Keratinocyte (primary cell): ENCODE measurements at places on chromosomes 13 and 19. TPM values are rescaled to one million over a fixed set of nuclear protein-coding genes. Genes with fewer than 3 reads are reported as not detected.

Gene ZNF135
- 2.7 to 6.7 TPM (median 3.4 TPM) in 3 replicates for polyA plus RNA-seq

Gene CDX2
- polyA plus RNA-seq, result not detected in 3 replicates

Gene TNFSF9
- 11.1 to 12.8 TPM (median 12.3 TPM) in 3 replicates for polyA plus RNA-seq

Gene TEX26
- not detected in 3 replicates for polyA plus RNA-seq

Gene SELENOV
- not detected in 3 replicates for polyA plus RNA-seq

Gene PSPN
- 0.33 to 0.50 TPM (median 0.36 TPM) in 3 replicates for polyA plus RNA-seq

Gene MBD3L2
- not detected in 3 replicates for polyA plus RNA-seq

DNA sequence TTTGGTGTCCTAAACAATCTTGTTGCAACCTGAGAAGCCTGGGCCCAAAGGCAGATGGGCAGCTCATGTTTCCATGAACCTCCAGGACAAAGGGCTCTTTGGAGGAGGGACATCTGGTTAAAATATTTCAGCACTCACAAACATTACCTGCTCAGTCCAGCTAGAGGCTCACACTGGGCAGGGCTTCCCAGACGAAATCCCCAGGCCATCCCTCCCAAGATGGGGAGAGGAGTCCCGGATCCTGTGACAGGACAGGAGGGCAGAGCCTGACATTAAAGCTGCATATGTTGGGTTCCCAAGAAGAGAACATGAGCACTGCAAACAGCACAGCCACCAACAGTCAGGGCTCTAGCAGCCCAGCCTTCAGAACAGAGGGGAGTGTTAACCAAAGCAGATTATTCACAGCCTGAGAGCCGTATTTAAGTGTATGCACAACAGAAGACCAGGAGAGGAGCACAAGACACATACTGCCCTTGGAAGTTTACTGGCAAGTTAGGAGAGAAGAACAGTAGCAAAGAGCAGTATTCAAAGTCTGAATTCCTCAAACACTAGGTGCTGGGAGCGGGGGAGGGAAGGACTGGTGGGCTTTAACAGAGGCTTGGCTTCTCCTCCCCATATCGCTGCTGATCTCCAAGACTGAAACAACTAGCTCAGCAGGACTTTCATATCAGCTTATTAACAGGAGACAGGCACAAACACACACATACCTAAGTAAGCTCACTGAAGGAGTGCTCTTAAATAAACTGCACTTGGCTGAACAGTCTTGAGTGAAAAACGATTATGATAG, 12.3 kb downstream of the ATP7B start:
- DNase-seq, result no peak
- peaks cover 12% of the 10 kb centered on the region for H3K4me1 ChIP-seq
- peaks cover 12% of the 10 kb centered on the region for H3K27me3 ChIP-seq
- no peaks in the 10 kb centered on the region for H3K36me3 ChIP-seq

DNA sequence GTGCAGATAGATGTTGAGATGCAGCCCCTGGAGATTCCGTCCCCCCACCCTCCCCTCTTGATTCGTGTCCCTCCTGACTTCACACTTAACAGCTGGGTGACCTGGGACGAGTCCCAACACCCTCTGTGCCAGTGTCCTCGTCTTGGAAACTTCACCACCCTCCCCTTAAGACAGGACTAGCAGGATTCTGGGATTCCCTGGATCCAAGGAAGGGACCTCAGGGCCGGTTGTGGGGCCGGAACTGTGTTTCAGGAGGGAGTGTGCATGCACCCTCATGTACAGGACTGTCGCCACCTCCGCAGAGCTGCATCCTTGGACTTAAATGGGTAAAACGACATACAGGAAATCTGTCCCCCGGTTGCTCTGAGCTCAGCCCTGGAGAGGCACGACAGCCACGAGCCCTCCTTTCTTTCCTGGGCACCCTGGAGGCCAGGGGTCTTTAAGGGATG, 990 bp downstream of the MYO9B start:
- no peaks in the 10 kb centered on the region for H3K36me3 ChIP-seq
- no peaks in the 10 kb centered on the region for H3K27me3 ChIP-seq
- H3K4me1 ChIP-seq, result peaks cover 44% of the 10 kb centered on the region
- peak overlapping the region; percentile 44 for H3K27ac ChIP-seq

GRCh38 chr13:25699600-25699999, 327.8 kb downstream of the ATP8A2 start:
- no peak for DNase-seq
- no peaks in the 10 kb centered on the region for H3K4me1 ChIP-seq
- no peak overlapping the region for H3K27ac ChIP-seq

DNA sequence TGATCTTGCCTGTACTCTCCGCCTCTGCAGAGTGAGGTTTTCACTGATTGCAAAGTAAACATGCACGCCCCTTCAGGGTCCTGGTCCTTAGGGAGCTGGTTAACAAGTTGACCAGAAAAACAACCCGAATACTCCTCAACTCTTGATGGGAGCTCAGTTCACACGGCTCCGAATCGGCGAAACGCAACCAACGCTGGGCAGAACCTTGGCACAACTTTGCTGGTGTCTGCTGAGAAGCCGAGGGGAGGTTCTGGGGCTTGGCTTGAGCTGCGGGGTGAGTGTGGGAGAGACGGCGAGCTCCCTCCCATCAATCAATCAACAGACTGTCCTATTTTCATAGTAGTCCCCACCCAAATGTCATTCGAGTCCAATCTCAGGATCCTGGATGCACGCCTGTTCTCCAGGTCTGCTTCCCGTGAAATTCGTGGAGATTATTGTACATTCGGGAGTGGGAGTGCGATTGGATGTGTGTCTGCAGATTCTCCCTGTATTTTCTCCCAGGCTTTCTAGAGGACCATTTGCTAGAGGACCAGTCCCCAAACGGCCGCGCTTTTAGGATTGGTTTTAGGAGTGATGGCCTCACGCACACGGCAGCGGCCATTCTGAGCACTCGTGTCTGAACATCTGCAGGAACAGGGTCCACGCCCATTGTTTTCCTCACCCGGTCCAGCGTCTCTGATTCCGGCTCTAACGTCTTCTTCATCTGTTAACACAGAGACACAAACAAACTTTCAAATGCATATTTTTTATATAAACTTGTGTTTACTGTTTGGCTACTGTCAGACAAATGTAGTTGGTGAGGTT, 51.6 kb upstream of the F7 start:
- no peaks in the 10 kb centered on the region for H3K36me3 ChIP-seq
- H3K4me3 ChIP-seq, result no peak overlapping the region
- DNase-seq, result no peak
- H3K27ac ChIP-seq, result no peak overlapping the region
- no peaks in the 10 kb centered on the region for H3K4me1 ChIP-seq
- no peaks in the 10 kb centered on the region for H3K27me3 ChIP-seq

- peaks cover 24% of the 10 kb centered on the region for H3K36me3 ChIP-seq
- H3K4me3 ChIP-seq, result no peak overlapping the region
- DNase-seq, result no peak
- no peaks in the 10 kb centered on the region for H3K27me3 ChIP-seq
Measured at GRCh38 chr19:19480688-19481087, 34.7 kb downstream of the TSSK6 start.

DNA sequence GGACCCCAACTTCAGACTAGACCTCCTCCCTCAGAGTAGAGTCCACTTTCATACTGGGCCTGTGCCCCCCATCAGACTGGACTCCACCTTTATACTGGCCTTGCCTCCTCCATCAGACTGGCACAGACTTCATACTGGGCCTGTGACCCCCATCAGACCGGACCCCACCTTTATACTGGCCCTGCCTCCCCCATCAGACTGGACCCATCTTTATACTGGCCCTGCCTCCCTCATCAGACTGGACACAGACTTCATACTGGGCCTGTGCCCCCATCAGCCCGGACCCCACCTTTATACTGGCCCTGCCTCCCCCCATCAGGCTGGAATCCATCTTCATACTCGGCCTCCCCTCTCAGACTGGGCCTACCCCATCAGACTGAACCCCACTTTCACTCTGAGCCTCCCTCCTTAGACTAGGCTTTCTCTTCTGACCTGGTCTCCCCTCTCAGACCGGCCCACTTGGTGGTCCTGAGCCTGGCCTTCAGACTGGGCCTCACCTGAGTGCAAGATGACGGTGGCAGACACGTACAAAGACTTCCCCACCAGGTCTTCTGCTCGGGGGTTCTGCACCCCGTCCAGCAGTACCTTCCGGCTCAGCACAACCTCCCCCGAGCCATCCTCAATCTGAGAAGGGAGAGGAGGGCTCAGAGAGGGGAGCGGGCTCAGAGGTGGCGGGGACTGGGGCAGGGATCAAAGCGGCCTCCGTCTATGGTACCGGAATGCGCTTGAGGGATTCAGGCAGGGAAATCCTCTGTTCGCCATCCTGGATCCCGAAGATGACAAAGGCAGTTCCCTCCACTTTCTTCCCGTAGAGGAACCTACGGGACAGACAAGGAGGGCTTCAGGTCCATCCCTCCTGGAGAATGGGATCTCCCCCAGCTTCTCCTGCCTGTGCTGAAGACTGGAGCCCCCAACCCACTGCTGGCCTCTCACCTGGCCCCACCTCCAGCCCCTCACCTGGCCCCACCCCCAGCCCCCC, 7.5 kb downstream of the C3 start:
- H3K4me3 ChIP-seq, result no peak overlapping the region
- no peaks in the 10 kb centered on the region for H3K36me3 ChIP-seq
- DNase-seq, result no peak
- H3K27me3 ChIP-seq, result peaks cover 20% of the 10 kb centered on the region
- H3K4me1 ChIP-seq, result no peaks in the 10 kb centered on the region

- no peak overlapping the region for H3K4me3 ChIP-seq
- no peak for DNase-seq
- H3K36me3 ChIP-seq, result no peaks in the 10 kb centered on the region
- no peaks in the 10 kb centered on the region for H3K4me1 ChIP-seq
Measured at GRCh38 chr13:101017123-101017872, 342.7 kb upstream of the TMTC4 start.

GRCh38 chr13:24693862-24694471, 13.8 kb downstream of the ATP12A start:
- H3K27ac ChIP-seq, result no peak overlapping the region
- peak; percentile 21 for DNase-seq
- no peaks in the 10 kb centered on the region for H3K36me3 ChIP-seq

DNA sequence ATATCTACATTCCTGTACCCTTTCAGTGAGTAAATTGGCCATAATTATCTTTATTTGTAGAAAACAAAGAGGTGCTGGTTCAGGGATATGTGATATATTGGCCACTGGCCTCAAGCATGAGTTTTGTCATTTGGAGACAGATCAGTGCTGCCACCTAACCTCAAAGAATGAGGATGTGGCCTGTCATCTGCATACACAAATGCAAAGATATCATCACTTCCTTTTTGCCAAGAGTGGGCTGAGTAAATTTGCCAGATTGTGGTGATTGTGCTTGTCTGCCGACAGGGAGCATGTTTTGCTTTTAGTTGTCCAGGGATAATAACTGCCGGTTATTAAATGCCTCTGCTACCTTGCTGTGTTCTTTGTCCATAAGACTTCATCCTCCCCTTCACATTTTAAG, 44.2 kb downstream of the WASF3 start:
- H3K4me3 ChIP-seq, result no peak overlapping the region
- DNase-seq, result no peak
- no peak overlapping the region for H3K27ac ChIP-seq
- no peaks in the 10 kb centered on the region for H3K27me3 ChIP-seq
- peaks cover 4% of the 10 kb centered on the region for H3K4me1 ChIP-seq

DNA sequence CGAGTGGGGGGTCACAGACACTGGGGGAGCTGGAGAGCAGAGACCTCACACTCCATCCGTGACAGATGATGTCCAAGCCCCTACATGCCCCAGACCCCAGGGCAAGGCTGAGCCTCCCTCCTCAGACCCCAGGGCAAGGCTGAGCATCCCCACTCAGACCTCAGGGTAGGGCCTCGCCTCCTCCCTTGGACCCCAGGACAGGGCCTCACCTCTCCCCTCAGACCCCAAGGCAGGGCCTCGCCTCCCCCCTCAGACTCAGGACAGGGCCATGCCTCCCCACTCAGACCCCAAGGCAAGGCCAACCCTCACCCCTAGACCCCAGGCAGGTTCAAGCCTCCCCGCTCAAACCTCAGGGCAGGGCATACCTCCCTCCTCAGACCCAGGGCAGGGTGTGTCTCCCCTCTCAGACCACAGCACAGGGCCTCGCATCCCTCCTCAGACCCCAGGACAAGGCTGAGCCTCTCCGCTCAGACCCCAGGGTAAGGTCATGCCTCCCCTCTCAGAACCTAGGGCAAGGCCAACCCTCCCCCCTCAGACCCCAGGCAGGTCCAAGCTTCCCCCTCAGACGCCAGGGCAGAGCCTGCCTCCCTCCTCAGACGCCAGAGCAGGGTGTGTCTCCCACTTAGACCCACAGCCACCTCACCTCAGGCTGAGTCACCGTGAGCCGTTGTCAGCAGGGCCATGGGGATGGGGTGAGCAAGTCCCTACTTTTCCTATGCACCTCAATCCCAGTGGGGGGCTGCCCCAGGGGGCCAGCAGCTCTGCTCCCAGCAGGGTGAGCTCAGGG, 1.7 kb upstream of the S1PR4 start:
- peaks cover 30% of the 10 kb centered on the region for H3K4me1 ChIP-seq
- H3K4me3 ChIP-seq, result peak overlapping the region; percentile 22
- no peaks in the 10 kb centered on the region for H3K27me3 ChIP-seq

DNA sequence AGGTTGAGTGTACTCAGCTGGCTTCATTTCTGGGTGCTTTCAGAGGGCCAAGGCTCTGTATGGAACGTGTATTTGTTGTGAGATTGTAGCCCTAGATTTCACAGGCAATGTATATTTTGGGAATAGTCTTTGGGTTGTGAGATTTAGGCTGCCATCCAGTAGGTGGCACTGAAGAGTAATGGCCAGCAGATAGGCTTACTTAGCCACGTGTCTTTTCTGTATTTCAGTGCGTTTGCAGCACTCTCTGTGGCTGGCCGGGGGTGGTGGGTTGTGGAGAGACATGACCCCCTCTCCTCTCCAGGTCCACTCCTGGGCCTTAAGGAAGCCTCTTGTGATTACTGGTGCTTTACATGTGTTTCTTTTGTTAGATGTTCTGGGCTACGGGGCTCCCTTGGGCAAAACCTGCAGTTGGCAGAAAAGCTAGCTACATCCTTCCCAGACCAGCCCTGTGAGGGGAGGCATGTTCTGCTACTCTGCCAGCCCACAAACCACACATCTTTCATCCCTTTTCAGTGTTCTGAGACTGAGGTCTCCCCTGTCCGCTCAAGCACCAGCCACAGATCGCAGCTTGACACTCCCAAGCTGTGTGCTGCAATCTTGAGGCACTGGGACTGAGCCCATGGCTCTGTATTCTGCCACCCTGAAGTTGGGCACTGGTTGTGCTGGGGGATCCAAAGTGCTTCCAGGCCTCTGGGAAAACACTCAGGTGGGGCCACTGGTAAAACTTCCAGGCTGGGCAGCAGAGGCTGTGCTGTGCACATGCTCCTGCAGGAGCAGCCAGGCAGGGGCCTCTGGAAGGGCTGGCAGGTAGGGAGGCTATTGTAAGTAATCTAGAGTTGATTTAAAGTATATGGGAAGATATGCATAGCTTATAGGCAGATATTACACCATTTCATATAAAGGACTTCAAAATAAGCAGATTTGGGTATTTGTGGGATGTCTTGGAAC, 1096.8 kb upstream of the PCDH20 start:
- H3K4me1 ChIP-seq, result no peaks in the 10 kb centered on the region
- H3K36me3 ChIP-seq, result no peaks in the 10 kb centered on the region
- H3K4me3 ChIP-seq, result no peak overlapping the region
- H3K27ac ChIP-seq, result no peak overlapping the region
- H3K27me3 ChIP-seq, result no peaks in the 10 kb centered on the region
